Peyer's patch (tissue), 4 donors: ENCODE measurements at places on chromosomes 1 and 21. TPM values are rescaled to one million over a fixed set of nuclear protein-coding genes. Genes with fewer than 3 reads are reported as not detected.

DNA sequence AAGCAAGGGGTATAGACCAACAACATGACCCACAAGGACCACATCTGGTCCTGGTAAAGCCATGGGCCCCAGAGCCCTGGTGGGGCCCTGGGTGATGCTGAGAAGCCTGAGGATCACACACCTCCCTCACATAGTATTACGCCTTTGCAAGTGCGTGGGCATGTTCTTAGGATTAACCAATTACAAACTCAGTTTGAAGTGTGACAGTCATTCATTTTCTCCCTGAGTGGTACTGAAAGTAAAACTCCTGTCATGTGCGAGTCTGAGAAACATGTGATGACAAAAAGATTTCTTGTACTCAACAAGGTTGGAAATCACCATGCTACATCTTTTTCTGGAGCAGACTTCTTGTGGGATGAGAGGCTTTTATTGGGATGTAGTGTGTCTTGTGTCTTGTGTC lies 315.3 kb upstream of the DUSP10 start:
- no peaks in the 10 kb centered on the region for H3K27me3 ChIP-seq
- no peaks in the 10 kb centered on the region for H3K36me3 ChIP-seq
- no peak overlapping the region for H3K27ac ChIP-seq
- H3K4me1 ChIP-seq, result no peaks in the 10 kb centered on the region
- DNase-seq, result no peak
- no peak overlapping the region for H3K4me3 ChIP-seq

- H3K4me1 ChIP-seq, result no peaks in the 10 kb centered on the region
- H3K4me3 ChIP-seq, result no peak overlapping the region
- no peaks in the 10 kb centered on the region for H3K27me3 ChIP-seq
- H3K36me3 ChIP-seq, result no peaks in the 10 kb centered on the region
- DNase-seq, result no peak
These were observed 9.5 kb upstream of the TBCE start for GRCh38 chr1:235357485-235358373.

DNA sequence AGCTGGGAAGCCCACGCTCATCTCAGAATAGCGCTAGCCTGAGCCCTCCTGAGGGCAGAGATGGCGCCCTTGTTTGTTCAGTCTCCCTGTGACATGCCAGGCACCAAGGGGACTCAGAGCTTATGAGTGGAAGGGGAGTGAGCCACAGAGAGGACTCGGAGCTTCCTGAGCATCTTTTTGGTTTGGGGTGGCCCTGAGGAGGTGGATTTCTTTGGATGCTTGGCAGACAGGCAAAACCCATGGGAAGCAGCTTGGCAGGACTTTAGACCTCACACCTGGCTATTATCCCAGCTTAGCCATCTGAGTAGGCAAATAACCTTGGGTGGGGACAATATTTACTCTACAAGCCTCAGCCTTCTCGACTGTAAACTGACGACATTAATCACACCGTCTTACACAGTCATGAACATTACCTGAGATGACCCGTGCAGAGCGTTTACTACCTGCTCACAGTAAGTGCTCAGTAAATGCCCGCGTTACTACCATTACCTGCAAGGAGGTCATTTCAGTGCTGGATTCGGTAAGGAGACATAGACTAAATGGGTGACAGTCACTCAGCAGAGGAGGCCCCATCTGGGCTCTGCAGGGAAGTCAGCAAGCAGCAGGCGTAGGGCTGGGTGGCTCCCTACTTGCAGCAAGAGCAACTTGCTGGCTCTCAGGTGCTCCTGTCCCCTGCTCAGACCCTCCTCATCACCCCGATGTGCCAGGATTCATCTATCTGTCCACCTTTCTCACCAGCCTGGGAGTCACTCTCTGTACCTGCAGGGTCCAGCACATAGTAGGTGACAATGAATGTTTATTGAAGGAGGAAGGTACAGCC lies 54.9 kb downstream of the KLHDC7A start:
- no peak overlapping the region for H3K27ac ChIP-seq
- H3K4me1 ChIP-seq, result no peaks in the 10 kb centered on the region

- H3K4me1 ChIP-seq, result no peaks in the 10 kb centered on the region
- no peak for DNase-seq
- H3K27ac ChIP-seq, result no peak overlapping the region
- H3K4me3 ChIP-seq, result no peak overlapping the region
These were observed 301.2 kb upstream of the SPAG17 start for GRCh38 chr1:118486199-118486598.

FTCD gene
- 1.0 TPM for total RNA-seq

DNA sequence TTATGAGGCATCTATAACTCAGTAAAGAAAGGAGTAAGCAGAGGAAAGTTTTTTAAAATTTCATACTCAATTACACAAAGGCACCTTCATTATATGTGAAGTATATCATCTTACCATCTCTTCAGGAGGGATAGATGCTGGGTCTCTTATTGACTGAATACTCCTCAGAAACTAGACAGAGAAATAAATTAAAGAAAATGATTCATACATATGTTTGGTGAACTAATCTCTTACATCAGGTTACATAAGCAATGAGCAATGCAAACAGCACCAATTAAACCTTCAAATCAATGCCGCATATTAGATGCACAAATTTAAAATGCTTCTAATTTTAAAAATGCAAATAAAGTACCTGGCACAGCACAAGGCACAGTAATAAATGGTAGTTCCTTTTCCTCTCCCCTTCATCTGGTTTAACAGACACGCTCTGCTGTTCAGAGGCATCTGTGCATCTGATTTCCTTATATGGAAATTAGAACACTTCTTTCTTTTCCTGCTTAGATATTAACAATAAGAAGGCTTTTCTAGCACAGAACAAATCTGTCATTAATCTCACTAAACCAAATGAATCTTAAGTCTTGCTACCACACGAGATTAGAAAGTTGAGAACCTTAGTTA lies 20.0 kb downstream of the SCYL3 start:
- H3K27me3 ChIP-seq, result no peaks in the 10 kb centered on the region
- H3K4me1 ChIP-seq, result no peaks in the 10 kb centered on the region
- H3K36me3 ChIP-seq, result no peaks in the 10 kb centered on the region
- DNase-seq, result no peak

DNA sequence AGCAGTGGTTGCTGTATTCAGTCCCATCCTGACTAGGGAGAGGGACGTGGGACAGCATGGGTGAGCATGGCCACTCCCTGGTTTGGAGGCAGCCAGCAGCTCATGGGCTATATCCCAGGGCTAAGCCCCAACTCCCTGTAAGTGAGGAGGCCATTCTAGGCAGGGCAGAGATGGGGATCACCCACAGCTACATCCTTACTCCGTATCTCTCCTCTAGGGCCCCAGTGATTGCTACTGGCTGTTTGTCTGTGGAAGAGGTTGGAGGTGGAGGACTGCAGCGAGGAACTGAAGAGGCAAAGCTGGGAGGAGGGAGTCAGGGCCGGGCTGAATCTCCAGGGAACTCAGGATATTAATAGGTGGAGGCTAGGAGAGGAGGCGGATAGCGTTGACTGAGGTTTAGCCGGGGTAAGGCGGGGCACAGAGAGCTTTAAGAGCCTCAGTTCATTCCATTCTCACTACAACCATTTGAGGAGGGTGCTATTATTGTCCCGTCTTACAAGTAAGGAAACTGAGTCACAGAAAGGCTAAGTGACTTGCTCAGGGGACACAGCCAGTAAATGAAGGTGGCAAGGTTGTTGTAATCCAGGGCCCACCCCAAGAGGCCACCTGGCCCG lies 6.8 kb downstream of the OLIG2 start:
- DNase-seq, result no peak
- peaks cover 33% of the 10 kb centered on the region for H3K27me3 ChIP-seq
- H3K4me3 ChIP-seq, result no peak overlapping the region
- H3K4me1 ChIP-seq, result peaks cover 3% of the 10 kb centered on the region
- no peak overlapping the region for H3K27ac ChIP-seq
- no peaks in the 10 kb centered on the region for H3K36me3 ChIP-seq

- peak overlapping the region; percentile 39 for H3K4me3 ChIP-seq
- H3K27ac ChIP-seq, result no peak overlapping the region
- H3K27me3 ChIP-seq, result no peaks in the 10 kb centered on the region
- H3K4me1 ChIP-seq, result peaks cover 9% of the 10 kb centered on the region
- DNase-seq, result peak; percentile 93
These were observed 31.9 kb upstream of the EDN2 start for GRCh38 chr1:41516168-41517061.

SOX13 gene
- 71.9 TPM for total RNA-seq

GRCh38 chr1:206047271-206047670 lies 5.7 kb upstream of the RHEX start:
- peak overlapping the region; percentile 74 for H3K27ac ChIP-seq
- peaks cover 3% of the 10 kb centered on the region for H3K4me1 ChIP-seq
- DNase-seq, result no peak
- H3K36me3 ChIP-seq, result no peaks in the 10 kb centered on the region
- no peaks in the 10 kb centered on the region for H3K27me3 ChIP-seq
- no peak overlapping the region for H3K4me3 ChIP-seq

NCF2 gene
- total RNA-seq, result 1.6 TPM

- no peaks in the 10 kb centered on the region for H3K36me3 ChIP-seq
- H3K4me1 ChIP-seq, result no peaks in the 10 kb centered on the region
- H3K4me3 ChIP-seq, result peak overlapping the region; percentile 5
- H3K27me3 ChIP-seq, result no peaks in the 10 kb centered on the region
- DNase-seq, result no peak
- H3K27ac ChIP-seq, result peak overlapping the region; percentile 86
These were observed 2.6 kb downstream of the ADAMTS5 start for GRCh38 chr21:26964170-26964778.

FCRL6 gene
- total RNA-seq, result 2.4 TPM

- no peak overlapping the region for H3K4me3 ChIP-seq
- H3K4me1 ChIP-seq, result peaks cover 19% of the 10 kb centered on the region
- no peak for DNase-seq
- H3K36me3 ChIP-seq, result no peaks in the 10 kb centered on the region
These were observed 5.7 kb downstream of the TMEM50A start for GRCh38 chr1:25343872-25344271.

ARHGEF10L gene
- 177 TPM for total RNA-seq

FOXO6 gene
- total RNA-seq, result 0.53 TPM

GPA33 gene
- total RNA-seq, result 306 TPM

DNA sequence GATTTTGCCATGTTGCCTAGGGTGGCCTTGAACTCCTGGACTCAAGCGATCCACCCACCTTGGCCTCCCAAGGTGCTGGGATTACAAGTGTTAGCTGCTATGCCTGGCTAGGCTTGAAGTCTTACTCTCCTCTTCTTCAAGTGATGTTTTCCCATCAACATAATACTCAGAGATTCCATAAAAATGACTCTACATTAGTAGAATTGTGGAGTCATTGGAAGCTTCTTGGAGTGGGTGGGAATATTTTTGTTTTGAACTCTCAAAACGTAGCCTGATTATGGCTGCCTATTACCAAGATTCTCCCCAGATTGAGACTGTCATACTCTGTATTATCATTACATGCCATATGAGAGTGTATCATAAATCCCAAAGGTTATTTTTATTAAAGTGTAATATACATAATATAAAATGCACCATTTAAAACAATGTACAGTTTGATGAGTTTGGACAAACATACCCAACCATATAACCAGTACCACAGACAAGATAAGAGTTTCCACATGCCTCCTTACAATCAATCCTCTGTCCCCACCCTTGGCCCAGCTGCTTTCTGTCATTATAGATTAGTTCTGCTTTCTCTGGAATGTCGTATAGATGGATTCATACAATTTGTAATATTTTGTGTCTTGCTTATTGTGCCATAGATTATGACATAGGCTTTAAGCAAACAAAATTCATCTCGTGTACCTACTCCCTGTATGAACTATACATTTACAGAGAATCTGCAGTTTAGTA lies 8.0 kb upstream of the DNM3 start:
- no peak overlapping the region for H3K27ac ChIP-seq
- no peak overlapping the region for H3K4me3 ChIP-seq
- H3K27me3 ChIP-seq, result no peaks in the 10 kb centered on the region
- H3K36me3 ChIP-seq, result no peaks in the 10 kb centered on the region

CELSR2 gene
- 6.4 TPM for total RNA-seq

DNA sequence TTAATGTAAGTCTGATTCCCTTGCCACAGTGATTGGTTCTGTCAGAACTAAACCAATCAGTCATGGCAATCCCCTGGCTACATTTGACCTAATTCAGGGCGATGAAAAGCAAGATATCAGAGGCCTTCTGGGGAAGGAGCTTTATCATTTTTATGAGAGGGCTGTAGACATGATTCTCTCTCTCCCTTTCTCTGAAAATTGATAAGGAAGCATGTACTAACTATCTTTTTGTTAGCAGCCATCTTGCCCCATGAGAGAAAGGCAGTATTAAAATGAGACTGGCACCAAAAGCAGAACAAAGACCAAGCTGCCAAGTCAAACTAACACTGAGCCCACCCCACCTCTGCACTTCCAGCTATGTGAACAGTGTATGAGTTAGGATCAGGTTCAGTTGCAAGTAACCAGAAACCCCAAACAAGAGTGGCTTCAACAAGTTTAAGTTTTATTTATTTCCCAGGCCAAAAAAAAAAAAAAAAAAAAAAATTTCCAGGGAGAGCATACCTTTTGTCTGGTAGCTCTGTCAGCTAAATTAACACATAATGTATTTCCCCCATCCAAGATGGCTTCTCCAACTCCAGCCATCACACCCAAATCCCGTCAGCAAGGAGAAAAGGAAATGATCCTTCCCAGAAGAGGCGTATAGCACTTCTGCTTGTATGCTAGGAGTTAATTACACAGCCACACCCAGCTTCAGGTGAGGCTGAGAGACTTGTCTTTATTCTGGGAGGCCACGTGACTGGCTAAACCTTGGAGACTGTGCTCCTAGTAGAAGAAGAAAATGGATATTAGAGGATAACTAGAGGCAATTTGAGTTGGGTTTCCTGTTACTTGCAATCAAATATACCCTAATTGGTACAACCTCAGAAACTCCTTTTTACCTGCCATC lies 105.8 kb upstream of the RALGPS2 start:
- no peak for DNase-seq
- no peaks in the 10 kb centered on the region for H3K27me3 ChIP-seq
- no peaks in the 10 kb centered on the region for H3K4me1 ChIP-seq
- H3K36me3 ChIP-seq, result no peaks in the 10 kb centered on the region
- no peak overlapping the region for H3K4me3 ChIP-seq

DNA sequence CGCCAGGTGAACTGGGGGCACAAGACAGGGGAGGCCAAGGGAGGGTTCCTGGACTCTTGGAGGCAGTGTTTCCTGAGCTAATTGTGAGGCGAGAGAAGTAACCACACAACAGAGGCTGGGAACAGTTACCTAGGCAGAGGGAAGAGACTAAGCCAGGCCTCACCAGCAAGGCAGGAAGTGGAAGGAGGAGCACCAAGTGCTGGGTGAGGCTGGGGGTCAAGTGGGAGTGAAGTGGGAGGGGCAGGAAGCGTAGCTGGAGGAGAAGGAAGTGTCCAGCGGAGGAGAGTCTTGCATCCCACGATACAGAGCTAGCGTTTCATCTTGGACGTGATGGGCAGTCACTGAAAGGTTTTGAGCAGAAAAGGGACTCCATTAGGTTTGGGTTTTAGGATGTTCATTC lies 48.3 kb upstream of the CAPZB start:
- no peaks in the 10 kb centered on the region for H3K4me1 ChIP-seq
- H3K36me3 ChIP-seq, result no peaks in the 10 kb centered on the region
- H3K4me3 ChIP-seq, result no peak overlapping the region
- no peaks in the 10 kb centered on the region for H3K27me3 ChIP-seq
- DNase-seq, result no peak
